Caudate nucleus (tissue), 63 donors: ENCODE measurements at places on chromosomes 1 and 21.

- no peak for DNase-seq
Measured at GRCh38 chr1:32759521-32759981, 57.0 kb upstream of the SYNC start.

GRCh38 chr1:115086176-115086830 is 3.0 kb downstream of the TSPAN2 start:
- no peak for DNase-seq

DNA sequence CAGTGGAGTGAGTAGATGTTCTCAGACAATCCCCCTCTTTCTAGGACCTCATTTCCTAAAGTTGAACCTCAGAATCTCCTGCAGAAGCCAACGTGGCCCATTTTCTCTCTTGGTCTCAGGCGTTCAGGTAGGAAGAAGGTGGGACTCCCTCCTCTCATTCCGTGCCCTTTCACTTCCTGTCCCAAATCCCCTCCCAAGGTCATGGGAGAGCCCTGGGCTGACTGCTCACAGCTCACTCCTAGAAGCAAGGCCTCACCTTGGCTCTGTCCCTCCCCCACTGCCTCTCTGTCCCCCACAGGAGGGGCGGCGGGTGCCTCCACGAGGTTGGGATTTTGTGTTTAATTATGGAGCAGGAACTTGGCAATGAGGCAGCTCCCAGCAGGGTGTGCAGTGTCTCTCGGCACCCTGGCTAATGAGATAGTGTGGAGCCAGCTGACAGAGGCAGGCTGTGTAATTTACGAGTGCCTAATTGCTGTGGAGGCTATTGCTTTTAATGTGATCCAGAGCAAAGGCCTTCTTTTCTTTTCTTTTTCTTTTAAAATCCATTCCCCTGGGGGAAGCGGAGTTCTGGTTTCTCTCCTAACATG is 9.1 kb upstream of the CDK18 start:
- DNase-seq = no peak

GRCh38 chr1:47635111-47635510 is 197.3 kb downstream of the FOXD2 start:
- DNase-seq = no peak

GRCh38 chr1:216224233-216224632 is 199.0 kb downstream of the USH2A start:
- DNase-seq = no peak
